ENCODE measurements at places on chromosomes 16 and 17.

GRCh38 chr17:79792341-79792871 is 4.5 kb downstream of the CBX8 start:
- DNase-seq = no peak

DNA sequence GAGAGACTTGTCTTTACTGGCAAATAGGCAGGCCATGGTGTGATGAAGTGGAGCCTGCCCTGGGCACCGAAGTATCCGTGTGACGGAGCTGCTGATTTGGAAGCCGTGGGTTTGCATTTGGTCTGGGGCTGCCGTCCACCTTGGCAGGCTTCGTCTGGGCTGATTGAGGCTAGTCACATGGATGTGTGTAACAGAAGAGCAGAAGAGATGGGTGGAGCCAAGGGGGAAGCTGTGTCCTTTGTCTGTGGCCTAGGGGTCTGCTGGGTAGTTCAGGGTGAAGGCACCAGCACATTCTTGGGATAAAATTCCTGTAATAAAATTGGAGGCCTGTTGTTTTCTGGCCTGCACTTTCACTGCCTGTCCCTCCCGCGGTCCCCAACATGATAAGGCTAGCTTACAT is 106.1 kb downstream of the AATF start:
- no peak for DNase-seq

- DNase-seq = no peak
These were observed 8.7 kb upstream of the CDC27 start for GRCh38 chr17:47197821-47198220.

DNA sequence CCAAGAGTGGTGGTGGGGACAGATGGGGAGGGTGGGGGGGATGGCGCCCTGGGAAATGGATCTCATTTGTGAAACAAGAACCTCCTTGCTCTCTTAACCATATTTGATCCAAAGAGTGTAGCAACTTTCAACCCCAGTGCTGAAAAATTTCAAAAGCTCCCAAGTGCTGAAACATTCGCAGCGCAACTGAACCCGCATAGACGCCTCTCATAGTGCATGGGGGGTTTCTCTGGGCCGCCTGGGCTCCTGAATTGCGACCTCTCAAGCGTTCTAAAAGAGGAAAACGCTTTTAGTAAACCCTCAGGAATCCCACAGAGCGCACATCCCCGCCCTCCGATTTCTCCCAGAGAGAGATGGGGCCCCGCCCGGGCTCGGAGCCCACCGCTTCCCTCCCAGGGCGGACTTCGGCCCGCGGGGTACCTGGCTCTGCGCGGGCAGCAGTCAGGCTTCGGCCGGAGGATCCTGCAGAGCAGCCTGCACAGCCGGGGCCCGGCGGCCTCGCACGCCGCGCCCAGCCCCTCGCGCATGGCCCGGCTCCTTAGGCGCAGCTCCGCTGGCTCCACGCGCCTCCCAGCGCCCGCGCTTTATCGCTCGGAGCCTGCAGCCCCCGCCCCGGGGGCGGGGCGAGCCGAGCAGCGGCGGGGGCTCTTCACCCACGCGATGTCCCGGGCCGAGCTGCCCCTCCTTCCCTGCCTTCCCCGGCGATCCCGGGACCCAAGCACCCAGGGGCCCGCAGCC is 7.0 kb downstream of the NOS2 start:
- DNase-seq = no peak

DNA sequence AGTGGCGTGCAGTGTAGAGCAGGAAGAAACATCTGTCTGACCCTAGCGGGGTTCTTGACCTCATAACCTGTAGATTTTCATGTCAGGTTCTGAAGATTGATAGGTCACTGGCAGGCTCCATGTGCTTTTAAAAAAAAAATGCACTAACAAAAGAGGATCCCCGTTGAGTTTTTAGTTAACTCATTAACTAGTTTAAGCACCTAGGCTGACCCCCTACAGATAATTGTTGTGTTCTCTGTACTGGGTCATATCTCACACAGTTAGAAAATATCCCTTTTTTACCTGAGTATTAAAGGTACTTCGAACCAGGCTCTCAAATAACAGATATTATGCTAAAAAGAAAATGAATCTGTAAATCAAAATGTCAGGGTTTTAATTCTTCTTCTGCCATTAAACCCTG is 676.6 kb downstream of the CDH11 start:
- DNase-seq = no peak

DNA sequence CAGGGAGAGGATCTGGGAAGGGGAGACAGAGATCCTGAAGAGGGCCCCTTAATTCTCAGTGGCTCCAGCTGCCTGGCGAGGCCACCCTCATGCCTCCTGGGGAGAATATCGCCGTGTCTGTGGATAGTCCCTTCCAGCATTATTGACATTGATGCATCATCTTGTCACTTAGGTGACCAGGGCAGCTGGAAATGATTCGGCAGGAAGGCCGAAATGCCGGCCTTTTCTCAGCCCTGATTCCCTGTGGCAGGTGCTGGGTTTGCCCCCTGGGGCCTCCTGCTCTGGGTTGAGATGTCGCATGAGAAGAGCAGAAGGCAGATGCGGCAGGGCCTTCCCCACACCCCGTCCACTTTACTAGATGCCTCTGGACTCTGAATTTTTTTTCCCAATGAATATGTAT is 89.5 kb downstream of the RAP1GAP2 start:
- DNase-seq = no peak

DNA sequence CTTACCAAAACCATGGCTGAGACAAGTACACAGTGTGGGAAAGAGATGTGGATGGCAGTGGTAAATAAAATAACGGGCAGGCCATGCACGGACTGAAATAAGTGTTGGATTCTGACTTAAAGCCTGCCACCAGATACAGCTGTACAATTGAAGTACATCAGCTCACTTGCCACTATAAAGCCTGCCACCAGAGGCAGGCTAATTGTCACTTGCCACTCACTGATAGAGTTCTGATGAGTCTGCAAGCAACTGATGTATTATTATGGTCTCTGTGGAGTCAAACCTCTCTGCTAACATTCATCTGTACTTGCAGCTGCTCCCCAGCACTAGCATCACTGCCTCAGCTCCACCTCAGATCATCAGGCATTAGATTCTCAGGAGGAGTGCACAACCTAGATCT is 93.0 kb downstream of the CYTH1 start:
- DNase-seq = no peak

DNA sequence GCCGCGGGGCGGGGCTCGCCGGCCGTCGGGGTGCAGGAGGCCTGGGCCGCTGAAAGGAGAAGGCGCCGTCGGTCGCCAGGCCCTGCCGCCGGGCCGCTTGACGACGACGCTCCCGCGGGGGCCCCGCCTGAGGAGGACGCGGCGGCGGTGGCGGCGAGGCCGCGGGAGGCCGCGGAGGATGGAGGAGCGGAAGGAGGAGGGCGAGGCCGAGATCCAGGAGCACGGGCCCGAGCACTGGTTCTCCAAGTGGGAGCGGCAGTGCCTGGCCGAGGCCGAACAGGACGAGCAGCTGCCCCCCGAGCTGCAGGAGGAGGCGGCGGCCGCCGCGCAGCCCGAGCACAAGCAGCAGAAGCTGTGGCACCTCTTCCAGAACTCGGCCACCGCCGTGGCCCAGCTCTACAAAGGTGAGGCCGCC is 430 bp downstream of the HAPSTR1 start:
- DNase-seq = no peak

- DNase-seq = no peak
These were observed 29.0 kb downstream of the HELZ start for GRCh38 chr17:67215991-67216421.

DNA sequence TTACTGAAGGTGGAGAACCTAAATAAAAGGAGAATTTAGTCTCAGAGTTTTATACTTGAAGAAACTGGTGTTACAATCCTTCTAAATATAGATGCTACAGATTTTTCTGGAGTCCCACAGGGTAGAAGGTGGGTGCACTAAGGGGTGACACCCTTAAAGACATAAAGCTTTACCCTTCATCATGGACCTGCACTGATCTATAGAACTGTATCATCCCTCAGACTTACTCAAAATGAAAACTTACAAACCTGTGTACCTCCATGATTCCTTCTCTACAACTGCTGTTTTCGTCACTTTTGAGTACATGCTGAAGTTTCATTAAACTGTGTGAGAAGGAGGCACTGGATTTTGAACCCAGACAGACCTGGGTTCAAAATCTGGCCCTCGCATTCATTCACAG is 169.5 kb upstream of the NOG start:
- DNase-seq = no peak

GRCh38 chr16:31429796-31430195 is 1.6 kb upstream of the COX6A2 start:
- no peak for DNase-seq

- DNase-seq = no peak
These were observed 23.6 kb downstream of the USP6 start for GRCh38 chr17:5139458-5139732.

GRCh38 chr17:77400445-77400870 is 259.7 kb downstream of the SEC14L1 start:
- peak; percentile 85 for DNase-seq

DNA sequence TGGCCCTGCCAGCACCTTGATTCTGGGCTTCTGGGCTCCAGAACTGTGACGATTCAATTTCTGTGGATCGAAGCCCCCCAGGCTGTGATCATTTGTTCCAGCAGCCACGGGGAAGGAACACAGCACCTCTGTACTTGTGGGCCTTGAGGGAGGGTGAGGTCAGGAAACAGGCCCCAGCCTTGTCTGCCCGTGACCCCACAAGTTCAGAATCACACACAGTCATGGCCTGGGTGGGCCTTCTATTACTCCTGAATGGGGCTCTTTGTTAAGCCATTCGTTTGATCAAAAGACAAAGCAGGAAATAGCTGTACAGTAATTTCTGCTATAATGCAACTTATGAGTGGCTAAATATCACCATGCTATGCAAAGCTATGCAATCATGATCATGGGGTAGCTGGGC is 10.1 kb downstream of the ST6GALNAC2 start:
- no peak for DNase-seq

DNA sequence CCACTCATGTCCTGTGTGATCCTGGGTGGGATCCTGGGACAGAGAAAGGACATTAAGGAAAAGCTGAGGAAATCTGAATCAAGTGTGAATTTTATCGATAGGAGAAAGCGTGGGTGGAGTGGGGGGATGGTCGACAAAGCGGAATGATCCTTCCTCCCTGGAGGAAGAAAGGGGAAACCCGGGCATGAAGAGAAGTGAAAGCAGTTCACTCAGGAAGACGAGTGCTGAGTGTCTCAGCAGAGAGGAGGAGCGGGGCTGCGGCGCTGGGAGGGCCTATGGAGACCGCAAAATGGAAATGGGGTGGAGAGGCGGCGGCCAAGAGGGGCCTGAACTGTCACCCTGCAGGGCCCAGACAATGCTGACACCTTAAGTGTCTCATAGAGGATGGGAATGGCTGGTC is 8.7 kb downstream of the ZDHHC7 start:
- DNase-seq = no peak

DNA sequence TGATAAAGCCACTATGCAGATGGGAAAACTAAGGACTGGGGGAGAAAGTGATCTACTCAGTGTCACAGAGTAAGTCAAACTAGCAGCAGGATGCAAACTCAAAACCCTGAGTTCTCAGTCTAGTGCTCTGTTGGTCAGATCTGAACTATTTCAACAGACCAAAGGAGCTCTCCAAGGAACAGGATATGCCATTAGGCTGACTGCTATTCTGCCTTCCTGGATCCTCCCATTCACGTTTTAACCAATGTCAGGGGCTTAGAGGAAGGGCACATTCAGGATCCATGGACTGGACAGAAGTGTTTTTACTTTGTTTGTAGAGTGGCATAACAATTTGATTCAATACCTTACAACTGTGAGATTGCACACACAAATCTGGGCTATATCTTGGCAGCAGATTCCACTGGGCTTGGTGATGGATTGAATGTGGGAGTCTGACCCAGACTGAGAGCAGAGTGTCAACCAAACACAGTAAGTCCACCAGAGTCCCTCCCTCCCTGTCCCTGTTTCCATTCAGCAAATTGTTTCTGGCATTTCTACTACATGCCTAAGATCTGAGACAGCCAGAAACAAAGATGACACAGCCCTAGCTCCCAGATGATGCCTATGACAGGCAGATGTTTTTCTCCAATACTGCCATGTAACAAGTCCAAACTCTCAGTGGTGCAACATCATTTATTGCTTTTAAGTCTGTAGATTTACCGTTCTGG is 337.8 kb upstream of the CDH5 start:
- DNase-seq = no peak

DNA sequence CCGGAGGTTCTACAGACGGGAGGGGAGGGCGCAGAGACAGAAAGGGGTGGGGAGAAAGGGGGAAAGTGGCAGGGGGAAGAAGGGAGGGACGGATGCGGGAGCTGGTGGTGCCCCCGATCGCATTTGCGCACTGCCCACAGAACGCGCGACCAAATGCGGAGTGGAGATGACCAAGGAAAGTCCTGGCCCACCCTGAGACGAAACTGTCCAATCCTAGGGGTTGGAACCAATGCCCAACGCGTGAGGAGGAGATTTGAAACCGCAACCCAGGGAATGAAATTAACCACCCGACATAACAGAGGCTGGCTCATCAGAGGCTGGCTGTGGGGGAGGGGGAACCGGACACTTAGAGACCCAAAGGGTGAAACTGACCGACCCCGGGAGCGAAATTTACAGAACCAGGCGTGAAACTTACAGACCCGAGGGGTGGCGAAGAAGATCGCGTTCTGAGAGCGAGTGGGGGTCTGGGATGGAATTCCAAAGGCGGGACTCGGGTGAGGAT is 1.4 kb downstream of the HES7 start:
- DNase-seq = no peak

DNA sequence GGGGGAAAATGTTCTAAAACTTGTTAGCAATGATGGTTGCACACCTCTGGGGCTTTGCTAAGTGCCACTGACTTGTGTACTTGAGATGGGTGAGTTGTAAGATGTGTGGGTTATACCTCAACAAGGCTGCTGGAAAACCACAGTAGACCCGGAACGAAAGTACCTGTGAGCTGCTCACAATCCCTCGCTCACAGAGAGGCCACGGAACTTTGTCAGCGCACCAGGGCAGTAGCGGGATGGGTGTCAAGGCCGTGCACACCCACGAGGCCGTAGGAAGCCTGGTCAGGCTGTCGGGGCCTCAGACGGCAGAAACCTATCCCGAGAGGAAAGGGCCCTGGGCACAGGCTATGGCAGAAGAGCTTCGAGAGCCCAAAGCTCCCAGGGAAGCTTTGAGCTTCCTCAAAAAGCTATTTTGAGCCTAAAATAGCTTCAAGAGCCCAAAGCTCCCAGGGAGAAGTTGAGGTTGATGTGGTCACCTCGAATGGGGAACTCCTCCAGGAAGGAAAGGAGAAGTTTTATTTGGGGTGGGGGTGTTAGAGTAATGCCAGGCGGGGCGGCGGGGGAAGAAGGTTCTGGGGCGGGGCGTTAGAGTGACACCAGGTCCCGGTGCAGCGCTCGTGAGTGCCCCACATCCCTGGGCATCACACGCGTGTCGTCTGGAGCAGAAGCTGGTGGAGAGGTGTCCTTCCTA is 19.0 kb downstream of the CBFA2T3 start:
- peak; percentile 44 for DNase-seq

DNA sequence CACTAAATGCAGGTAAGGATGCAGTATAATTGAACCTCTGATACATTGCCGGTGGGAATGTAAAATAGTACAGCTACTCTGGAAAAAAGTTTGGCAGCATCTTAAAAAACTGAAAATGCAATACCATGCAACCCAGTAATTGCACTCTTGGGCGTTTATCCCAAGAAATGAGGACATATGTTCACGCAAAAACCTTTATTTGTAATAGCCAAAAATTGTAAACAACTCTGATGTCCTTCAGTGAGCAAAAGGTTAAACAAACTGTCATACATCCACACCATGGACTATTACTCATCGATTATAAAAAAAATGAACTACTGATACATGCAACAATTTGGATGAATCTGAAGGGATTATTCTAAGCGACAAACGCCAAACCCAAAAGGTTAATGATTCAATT is 16.9 kb downstream of the SYNRG start:
- DNase-seq = no peak
